ENCODE measurements at places on chromosomes 13 and 19.
A peak's percentile ranks its signal among the peaks of the same experiment; 100 is the strongest.

- DNase-seq: no peak
Measured at GRCh38 chr13:109899316-109899715, 112.9 kb upstream of the IRS2 start.

- no peak for DNase-seq
Measured at GRCh38 chr13:40076765-40077362, 421.4 kb downstream of the COG6 start.

GRCh38 chr19:2483084-2483483 is 7.2 kb downstream of the GADD45B start:
- no peak for DNase-seq

- DNase-seq: no peak
Measured at GRCh38 chr13:98098516-98098915, 44.4 kb upstream of the FARP1 start.

DNA sequence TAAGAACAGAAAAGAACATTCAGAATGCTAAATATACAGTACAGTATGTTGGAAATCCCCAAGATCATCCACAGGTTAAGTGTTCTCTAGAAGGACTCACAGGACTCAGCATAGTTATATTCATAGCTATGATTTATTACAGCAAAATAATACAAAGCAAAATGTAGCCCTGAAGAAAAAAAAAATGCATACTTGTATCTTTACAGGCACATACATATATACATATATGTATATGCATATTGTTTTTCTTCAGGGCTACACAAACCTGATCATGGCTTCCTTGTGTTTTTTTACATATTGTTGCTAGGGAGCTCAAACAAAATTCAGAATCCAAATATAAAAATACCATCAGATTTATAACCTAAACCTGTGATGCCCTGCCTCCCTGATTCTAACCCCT is 78.5 kb downstream of the TUBA3C start:
- DNase-seq: no peak

GRCh38 chr13:39672378-39673132 is 17.1 kb downstream of the COG6 start:
- no peak for DNase-seq

GRCh38 chr19:35389192-35389861 is 18.5 kb downstream of the GPR42 start:
- DNase-seq: no peak

- DNase-seq: no peak
Measured at GRCh38 chr13:47114030-47114429, 217.2 kb upstream of the HTR2A start.

DNA sequence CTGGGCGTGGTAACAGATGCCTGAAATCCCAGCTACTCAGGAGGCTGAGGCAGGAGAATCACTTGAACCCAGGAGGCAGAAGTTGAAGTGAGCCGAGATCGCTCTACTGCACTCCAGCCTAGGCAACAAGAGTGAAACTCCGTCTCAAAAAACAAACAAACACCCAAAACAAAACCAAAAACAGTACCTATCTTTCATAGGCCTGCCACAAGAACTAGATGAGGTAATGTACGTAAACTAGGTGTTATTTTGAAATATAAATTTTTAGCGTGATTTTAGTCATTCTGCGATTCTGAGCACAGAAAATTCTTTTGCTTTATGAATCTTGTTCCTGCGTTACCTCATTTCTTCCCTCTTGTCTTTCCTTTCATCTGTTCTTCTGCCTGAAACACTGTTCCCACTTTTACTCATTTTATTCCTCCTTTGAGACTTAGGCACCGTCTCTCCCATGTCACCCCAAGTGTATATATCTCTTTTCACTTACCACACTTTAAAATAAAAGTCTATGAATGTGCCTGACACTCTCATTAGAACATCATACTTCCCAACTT is 238.2 kb upstream of the HTR2A start:
- DNase-seq: no peak

DNA sequence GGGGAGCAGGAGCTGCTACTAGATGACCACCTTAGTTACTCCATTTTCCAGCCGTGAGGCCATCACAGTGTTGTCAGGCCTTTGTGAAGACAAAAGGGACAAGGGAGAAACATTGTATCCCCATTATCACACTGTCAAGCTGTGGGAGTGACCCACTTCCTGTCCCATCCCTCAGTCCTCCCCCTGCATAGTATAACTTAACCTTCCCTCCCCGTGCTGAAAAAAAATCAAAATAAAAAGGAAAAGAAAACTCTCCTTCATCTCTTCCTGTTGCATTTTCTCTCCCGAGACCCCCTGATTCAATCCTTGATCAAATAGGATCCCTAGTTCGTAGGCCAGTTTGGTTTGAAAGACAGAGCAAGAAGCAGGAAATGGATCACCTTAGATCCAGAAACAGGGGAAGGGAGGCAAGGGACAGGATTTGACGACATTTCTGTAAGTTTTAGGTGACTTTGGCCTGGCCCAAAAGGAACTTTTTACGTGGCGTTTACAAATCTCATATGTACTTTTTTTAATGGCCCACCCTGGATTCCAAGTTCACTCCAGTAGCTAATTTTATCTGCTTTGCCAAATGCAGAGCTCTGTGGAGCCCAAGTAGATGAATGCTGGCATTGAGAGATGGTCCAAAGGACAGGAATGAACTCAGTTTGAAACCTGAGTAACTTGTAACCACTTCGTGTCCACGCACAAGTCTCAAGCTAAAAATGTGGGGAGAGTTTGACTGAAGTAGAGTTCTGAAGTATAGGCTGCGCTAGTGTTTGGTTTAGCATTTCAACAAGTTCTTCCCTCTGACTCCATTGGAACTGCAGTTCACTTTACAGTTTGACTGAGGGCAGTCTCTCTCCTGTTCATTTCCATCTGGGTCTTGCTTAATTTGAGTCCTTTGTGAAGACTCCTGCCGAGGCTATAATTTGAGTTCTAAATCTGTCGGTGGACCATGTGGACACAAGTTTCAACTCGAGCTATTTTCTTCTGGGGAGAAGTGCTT is 16.6 kb upstream of the GATAD2A start:
- DNase-seq: no peak

DNA sequence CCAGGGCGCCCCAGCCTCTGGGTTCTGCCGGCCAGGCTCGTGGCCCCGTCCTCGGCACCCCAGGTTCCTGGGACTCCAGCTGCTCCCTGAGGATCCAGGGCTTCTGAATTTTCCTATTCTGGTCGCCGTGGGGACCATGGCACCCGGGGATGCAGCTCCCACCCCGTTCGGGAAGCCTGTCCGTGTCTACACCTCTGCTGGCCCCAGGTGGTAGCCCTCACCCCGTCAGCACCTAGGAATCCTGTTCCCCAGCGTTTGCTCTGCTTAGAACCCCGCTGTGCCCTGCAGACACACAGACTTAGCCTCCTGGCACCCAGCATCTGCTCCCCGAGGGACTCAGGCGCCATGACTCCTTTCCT is 960 bp downstream of the PPFIA3 start:
- DNase-seq: no peak

GRCh38 chr13:112962911-112963625 is 5.9 kb upstream of the MCF2L start:
- no peak for DNase-seq

DNA sequence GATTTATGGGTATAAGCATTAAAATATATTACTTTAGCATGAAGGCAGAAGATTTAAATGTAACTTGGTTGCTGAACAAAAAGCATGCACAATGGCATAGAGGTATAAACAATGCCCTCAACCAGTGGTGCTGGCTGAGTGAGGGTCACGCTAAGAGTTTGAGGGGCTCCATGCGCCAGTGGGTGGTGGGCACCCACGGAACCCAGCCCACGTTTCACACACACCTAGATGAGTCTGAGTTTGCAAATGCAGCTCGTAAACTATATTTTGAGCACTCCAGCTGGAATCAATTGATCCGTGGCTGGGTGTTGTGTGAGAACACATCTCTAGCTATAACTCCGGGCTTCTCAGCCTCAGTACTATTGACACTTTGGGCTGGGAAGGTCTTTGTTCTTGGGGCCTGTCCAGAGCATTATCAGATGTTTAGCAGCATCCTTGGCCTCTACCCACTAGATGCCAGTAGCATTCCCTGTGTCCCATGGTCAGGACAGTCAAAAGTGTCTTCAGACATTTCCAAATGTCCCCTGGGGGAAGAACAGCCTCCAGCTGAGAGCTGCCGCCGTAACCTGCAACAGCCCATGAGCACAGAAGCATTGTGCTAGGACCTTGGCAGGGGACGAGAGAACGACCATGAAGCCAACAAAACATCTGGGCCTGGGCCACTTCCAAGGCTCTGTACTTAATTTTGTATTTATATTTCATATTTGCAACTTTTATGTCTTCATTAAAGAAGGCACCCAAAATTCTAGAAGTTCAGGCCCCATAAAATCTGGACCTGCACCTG is 108.1 kb upstream of the SOX1 start:
- no peak for DNase-seq

GRCh38 chr19:5127717-5128116 is 158.8 kb downstream of the KDM4B start:
- DNase-seq: no peak

DNA sequence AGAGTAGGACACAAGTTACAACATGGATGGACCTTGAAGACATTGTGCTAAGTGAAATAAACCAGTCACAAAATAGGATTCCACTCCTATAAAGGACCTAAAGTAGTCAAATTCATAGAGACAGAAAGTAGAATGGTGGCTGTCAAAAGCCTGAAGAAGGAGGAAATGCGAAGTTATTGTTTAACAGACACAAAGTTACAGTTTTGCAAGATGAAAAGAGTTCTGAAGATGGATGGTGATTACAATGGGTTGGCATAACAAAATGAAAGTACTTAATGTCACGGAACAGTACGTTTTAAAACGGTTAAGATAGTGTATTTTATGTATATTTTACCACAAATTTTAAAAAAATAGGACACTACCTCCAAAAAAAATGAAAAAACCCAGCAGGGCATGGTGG is 34.8 kb downstream of the FOXO1 start:
- DNase-seq: no peak

- DNase-seq: no peak
Measured at GRCh38 chr19:7494416-7495098, 5.7 kb upstream of the PEX11G start.

DNA sequence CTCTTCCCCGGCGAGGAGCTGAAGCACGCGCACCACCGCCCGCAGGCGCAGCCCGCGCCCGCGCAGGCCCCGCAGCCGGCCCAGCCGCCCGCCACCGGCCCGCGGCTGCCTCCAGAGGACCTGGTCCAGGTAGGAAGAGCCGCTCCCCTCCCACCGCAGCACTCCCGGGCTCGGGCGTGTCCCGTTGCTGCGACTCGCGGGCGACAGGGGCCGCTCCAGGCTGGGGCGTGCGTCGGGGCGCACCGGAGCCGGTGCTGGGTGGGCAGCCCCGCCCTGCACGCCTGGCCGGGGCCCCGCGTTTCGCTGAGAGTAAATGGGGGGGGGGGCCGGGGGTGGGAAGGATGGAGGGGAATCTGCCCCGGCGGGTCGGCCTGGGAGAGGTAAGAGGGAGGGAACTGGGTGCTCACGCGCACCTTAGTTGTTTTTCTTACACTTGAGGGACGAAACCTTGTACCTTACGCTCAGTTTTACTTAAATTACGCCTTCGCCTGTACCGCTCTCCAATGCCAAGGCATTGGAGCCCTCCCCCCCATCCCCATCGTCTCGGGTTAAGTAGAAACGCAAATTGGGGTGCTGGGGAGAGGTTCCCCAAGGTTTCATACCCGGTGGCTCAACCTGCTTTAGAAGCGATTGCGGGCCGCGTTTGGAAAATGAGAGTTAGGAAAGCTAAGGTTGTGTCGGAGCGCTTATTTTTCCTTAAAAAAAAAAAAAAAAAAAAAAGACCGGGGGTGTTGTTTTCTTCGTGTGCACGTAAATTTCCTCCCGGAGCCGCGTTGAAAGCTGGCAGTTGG is 850 bp downstream of the KLF5 start:
- DNase-seq: peak; percentile 9

GRCh38 chr13:107203146-107203847 is 635.4 kb upstream of the ARGLU1 start:
- DNase-seq: no peak

- no peak for DNase-seq
Measured at GRCh38 chr19:1109032-1109551, 5.3 kb downstream of the GPX4 start.

GRCh38 chr19:30064771-30065494 is 122.9 kb downstream of the URI1 start:
- DNase-seq: no peak

- no peak for DNase-seq
Measured at GRCh38 chr19:5534787-5535586, 32.8 kb downstream of the TINCR start.

DNA sequence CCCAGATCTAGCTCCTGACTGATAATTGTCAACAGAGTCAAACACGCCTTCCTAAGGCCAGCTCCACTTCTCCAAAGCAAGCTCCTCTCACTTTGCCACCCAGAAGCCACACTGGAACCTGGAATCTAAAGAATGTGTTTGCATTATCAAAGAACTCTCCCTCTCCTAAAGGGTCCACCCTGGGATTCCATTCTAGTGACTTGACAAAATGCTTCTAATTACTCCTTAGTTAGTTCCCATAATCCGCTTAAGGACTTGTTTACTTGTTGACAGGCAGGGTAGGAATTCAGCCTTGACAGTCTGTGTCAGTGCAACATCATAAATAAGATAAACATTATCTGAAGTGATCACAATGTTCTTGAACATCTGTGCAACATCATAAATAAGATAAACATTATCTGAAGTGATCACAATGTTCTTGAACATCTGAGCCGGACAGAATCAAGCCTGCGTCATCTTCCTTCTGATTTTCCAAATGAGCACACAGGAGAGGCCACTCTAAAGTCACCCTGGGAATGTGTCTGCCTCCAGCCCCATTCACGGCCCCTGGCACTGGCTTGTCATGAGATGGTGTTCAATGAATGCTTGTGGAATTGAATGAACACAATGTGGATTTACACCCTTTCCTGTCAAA is 512.1 kb downstream of the IRS2 start:
- no peak for DNase-seq

DNA sequence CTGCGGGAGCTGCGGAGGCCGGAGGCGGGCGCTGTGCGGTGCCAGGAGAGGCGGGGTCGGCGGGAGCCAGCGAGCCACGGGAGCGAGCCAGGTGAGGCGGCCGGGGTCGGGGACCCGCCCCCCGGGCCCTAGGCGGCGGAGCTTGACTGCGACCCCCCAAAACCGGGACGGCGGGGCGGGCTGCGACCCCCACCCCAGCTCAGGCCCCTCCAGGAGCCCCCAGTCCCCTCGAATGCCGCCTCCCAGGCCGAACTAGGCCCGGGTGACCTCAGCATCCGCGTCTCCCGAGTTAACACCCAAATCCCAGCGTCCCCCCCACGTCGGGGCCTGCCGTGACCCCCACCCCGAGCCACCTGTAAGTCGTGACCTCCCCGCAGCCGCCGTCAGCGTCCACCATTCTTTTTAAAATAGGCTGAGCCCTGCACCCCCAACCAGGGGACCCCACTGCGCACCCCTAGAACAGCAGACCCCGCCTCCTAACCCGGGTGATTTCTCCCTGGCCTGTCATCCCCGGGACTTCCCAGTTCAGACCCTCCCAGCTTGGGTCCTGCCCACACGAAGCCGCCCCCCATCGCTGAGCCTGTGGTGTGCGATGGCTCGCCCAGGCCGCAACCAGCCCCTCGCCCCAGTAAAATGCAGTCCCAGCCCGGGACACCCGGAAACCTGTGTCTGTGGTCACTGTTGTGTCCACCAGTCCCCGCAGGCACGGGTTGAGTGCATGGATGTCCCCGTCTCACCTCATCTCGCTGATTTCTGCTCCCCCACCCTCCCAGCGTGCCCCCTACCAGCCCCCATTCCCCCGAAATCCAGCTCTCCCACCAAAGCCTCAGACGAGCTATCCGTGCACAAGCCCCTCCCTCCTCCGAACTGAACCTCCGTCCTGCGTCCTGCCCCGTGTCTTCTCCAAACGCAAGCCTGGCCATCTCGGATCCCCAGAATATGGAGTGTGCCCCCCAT is 551 bp downstream of the FZR1 start:
- no peak for DNase-seq
